ENCODE measurements at places on chromosomes 1 and 21. TPM values are rescaled to one million over a fixed set of nuclear protein-coding genes. Genes with fewer than 3 reads are reported as not detected.

DNA sequence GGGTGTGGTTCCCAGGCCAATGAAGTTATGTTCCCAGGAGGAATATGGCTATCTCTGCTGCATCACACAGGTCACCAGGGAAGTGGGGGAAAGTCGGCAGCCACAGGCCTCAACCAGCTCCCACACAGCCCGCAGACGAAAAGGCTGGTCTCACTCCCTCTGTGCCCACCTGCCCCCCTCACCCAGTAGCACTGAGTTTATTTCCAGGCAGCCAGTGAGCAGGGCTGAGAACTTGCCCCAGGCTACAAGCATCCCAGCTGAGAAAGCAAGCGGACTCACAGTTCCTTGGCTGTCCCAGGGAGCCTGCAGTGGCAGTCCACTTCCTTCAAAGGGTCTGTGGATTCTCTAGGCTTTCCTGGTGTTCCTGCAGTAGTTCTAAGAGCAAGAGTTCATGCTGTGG, 68.9 kb downstream of the SLC5A9 start:
- DNase-seq: no peak

UBE2U gene
- total RNA-seq: not detected

DNA sequence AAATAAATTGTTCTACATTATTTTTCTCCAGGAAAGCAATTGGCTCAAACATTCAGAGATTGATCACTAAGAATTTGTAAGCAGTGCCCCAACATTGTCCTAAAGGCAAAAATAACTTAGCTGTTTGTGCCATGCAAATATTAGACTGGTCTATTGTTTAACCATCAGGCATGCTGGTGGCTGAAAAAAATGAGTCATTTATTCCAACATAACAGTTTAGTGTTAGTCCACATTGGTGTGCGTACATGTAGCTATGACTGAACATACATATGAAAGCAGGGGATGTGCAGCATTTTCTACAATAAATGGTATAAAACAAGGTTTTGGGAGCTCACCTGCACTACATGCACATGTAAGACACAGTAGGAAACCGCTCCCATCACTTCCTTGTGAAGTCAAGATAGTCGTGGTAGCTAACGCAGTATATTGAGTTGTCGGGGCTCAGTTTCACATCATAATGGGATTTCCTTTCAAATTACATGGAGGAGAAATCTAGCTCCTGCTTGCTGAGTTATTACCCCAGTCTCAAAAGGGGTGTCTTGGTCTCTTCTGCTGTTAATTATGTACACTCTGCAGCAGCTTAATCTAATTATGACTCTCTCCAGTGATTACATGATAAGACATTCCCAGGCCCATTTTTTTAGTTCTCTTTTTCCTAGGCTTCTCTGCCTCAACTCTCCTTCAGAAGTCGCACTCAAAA, 199.4 kb downstream of the LYPLAL1 start:
- no peak for DNase-seq

ERG gene
- 11.9 TPM for total RNA-seq

GRCh38 chr1:36231191-36231590, 6.9 kb downstream of the THRAP3 start:
- DNase-seq: no peak

DNA sequence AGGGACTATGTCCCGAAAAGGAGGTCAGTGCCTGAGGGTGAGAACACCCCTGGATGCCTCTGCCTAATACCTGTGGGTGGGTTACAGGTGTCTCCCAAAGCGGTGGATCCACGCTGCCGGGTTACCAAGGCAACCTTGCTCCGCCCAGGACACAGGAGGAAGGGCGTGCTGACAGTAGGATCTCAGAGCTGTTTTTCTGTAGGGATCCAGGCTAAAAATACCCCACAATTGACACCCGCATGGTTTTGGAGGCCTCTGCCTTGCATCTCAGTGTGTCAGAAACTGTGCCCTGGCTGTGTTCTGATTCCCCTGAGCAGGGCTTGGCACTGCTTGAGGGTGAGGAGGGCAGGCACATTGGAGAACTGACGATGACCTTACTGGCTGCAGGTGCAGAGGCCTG, 118.0 kb downstream of the IER5 start:
- no peak for DNase-seq

GRCh38 chr1:34164771-34165391, at the start of gene CSMD2:
Gene CSMD2, minus strand, starts transcription at chr1:34165230. Its CDS starts 133 bp downstream, at chr1:34165097.
- peak; percentile 27 for DNase-seq

- no peak for DNase-seq
These were observed 27.3 kb downstream of the CLIC6 start for GRCh38 chr21:34696121-34696520.

PAQR7 gene
- total RNA-seq: 8.4 TPM

DNA sequence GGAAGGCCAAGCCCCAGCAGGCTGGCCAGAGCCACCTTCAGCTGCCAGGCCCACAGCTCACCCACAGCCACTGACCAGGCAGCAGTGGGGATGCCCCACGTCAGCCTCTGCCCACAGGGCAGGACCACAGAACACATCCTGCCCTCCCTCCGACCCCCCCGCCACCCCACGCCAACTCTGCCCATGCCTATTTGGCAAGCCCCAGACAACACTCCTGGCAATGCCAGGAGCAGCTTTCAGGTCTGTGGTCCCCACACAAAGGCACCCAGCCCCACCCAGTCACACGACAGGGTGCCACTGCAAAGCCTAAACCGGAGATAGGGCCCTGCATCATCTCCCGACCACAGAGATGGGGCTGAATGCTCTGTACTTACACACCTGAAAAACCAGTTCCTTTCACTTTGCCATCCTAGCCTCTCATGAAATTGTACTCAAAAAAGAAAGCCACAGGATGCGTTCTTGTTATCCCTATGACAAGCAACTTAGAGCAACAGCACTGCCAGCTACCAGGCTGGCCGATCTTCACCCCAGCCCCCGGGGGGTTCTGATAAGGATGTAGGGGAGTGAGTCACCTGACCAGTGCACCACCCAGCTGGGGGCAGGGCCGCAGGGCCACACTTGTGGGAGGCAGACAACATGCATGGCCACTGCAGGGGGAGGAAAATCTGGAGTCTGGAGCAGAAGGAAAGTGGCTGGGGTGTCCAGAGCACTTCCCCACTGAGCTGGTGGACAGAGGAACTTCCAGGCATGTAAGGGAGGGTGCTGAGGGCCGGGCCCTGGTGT, 36.2 kb downstream of the UBE2G2 start:
- DNase-seq: no peak

CRYBG2 gene
- total RNA-seq: 15.4 TPM

DNA sequence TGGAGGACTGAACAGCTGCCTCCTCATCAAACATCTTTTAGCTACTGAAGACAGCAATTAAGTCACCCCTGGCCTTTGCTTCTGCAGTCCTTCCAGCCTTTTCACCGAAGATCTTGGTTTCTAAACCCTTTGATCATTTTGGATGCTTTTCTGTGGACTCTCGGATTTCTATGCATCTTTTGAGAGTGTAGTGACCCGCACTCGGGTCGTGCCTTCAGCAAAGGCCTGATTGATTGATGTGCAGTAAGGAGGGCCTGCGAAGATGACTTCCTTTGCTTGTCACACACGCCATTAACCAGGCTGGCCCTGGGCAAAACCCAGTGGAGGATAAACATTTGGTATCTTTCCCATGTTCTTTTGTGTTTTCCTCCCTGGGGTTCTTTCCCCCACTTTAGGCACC, 157.5 kb upstream of the CD34 start:
- no peak for DNase-seq

GRCh38 chr1:51444096-51444495, 75.0 kb downstream of the EPS15 start:
- no peak for DNase-seq

GRCh38 chr21:15227919-15228318, 163.1 kb upstream of the NRIP1 start:
- DNase-seq: no peak

KRTAP12-2 gene
- total RNA-seq: 1.5 TPM

- DNase-seq: peak; percentile 88
These were observed 21.5 kb upstream of the SIM2 start for GRCh38 chr21:36677443-36677842.
